ENCODE measurements at places on chromosomes 12 and 14.

DNA sequence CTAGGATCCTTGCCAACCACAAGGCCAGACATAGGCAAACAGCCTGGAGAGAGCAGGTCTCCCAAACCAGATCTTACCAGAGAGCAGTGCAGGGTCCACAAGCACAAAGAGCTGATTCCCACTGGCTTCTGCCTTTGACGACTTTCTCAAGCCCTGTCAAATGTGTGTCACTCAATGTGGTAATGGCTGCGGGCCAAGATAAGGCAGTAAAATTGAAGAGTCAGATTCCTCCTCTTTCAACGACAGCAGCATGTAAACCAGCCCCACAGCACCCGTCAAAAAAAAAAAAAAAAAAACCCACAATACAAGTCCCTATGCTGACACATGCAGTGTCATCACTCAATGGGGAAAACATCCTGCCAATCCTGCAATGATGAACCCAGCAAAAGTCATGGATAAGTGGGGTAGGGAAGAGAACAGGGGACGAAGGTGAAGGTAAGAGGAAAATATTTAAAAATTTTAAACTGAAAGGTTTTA, at the start of gene STON2:
STON2 (minus strand) TSS at position 123 of the 477 bp plus-strand sequence. CDS start 1,942 bp downstream, outside the sequence.
- DNase-seq, result no peak

DNA sequence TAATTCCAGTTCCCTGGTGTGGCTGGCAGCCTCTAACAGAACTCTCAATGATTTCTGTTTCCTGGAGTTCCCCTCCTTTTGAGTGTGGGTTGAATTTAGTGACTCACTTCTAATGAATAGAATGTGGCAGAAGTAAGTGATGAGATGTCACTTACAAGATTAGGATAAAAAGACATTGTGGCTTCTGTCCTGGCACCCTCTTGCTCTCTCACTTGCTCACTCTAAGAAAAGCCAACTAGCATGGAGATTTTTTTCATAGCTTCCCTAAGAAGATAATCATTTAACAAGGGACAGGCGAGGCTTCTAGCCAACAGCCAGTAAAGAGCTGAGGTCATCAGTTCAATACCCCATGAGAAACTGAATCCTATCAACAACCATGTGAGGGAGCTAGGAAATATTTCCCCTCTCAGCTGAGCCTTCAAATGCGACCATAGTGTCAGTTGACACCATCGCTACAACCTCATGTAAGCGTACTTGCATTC, 156.7 kb downstream of the TMTC3 start:
- no peak for DNase-seq

- DNase-seq, result no peak
Measured at GRCh38 chr12:92365836-92366235, 220.2 kb upstream of the BTG1 start.

- DNase-seq, result peak; percentile 71
Measured at GRCh38 chr12:65948320-65949008, 124.2 kb downstream of the HMGA2 start.

DNA sequence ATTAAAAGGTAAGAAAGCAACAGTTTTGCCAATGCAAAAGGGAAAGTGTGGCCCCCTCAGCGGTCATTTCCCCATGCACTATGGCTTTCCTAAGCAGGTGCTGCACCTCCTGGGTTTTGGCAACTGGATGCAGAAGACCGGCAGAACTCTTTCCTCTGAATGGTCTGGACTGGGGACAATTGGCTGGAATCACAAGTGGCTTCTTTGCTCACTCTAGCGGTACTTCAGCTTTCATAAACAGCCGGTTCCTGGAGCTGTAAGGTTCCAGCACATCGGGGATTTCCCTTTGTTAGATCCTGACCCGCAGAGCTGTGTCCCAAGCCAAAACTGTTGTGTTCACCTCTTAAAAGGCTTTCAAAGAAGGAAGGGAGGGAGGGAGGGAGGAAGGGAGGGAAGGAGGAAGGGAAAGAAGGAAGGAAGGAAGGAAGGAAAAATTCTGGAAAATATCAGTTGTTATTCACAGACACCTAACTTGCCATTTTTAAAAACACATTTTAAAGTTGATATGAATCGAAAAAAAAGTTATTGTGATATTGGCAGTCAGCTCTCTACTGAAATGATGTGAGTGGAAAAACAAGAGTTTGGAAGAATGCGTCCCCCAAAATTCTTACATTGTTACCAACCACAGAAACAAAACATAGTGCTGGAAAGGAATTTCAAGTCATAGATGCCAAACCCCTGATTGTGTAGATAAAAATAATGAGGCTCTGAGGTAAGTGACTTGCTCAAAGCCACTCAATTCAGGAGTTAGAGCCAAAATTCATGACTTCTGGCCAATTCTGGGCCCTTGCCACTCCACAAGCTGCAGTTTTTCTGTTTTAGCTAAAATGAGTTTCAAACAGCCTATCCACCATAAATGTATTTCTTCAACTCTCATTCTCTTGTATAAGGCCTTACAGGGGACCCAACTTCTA, 220.6 kb upstream of the HMGA2 start:
- no peak for DNase-seq

DNA sequence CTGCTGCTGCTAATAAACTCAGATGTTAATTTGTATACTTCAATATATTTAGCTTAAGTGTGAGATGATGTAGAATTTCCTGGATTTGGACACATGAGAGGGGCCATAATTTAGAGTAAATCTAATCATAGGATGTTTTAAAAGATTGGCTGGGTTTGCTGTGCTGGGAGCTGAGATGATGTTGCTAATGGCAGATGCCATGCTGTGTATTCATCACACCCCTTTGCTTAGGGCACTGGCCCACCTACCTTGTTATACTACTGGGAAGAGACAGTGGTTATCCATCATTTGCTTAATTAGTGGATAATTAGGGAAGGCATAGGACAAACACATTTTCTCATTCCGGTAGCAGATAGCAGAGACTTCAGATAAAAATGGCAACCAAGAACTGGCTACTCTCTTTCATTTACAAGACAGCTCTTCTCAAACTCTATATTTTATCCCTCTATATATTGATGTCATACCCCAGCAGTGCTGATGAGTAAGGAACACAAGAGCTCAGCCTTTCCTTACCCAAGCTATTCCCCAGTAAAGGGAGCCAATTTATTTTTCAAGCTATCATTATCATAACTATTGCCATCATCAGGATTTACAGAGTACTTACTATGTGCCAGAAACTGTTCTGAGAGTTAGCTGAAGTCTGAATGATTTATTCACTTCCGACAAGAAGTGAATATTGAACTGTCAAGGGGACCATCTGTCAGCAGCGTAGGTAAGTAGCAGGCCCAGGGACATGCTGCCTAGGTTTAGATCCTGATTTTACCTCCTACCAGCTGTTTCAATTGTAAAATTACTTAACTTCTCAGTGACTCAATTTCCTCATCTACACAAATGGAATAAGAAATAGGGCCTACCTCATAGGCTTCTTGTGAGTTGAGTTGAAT, 204.6 kb upstream of the FLRT2 start:
- no peak for DNase-seq

DNA sequence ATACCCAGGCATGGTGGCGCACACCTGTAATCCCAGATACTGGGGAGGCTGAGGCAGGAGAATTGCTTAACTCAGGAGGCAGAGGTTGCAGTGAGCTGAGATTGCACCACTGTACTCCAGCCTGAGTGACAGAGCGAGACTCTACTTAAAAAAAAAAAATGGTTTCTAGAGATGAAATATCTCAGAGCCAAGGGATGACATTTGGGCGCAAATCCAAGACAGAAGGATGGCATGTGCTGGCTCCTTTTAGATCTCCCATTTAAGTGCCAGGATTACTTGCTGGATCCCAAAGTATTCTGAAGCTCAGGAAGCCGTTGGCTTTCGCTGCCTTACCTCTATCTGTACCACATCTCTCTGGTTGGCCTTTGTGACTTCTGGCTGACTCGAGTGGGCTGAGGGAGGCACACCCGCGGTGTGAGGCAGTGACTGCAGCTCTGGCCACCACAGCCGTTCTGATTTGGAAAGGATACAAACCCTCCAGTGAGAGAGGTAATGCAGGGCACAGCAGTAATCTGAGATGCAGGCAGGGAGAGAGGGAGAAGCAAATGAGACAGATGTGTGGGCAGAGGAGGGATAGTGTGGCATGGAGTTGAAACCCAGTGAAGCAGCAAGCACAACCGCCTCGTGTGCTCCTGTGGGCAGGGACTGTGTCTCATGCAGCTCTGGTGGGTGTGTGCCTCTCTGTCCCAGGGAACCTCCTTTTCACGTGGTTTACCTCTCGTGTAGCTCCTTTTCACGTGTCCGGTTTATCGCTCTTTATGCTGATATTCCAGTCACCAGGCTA, 4.9 kb downstream of the B4GALNT3 start:
- DNase-seq, result no peak

- DNase-seq, result no peak
Measured at GRCh38 chr14:31877255-31877798, 199.8 kb upstream of the ARHGAP5 start.

GRCh38 chr12:130394906-130395305, 57.2 kb downstream of the PIWIL1 start:
- no peak for DNase-seq

- no peak for DNase-seq
Measured at GRCh38 chr12:618605-619004, 44.6 kb downstream of the NINJ2 start.

DNA sequence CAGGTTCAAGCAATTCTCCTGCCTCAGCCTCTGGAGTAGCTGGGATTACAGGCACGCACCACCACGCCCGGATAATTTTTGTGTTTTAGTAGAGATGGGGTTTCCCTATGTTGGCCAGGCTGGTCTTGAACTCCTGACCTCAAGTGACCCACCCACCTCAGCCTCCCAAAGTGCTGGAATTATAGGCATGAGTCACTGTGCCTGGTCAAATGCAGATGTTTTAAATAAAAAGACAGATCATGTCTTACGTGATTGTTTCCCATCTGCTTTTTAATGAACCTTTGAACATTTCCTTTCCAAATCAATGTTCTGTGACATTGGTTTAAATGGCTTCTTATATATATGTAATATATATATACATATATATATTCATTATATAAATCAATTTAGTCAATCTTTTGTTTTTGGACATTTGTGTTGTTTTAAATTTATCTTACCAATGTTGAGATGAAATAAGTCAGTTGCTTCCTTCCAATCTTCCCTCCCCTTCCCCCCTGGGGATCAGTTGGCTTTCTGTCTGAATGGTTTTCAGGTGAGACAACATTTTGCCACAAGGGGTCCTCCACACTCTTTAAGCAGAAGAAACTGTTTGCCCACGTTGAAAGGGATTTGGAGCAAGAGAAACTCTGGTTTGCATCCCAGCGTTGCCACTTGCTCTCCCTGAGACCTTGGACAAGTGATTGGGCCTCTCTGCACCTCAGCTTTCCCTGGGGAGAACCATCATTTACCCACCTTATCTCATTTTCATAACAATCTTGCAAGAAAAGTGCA, 47.6 kb upstream of the RBM19 start:
- no peak for DNase-seq

Measured in Right ventricle myocardium superior (tissue), 1 donor.